ENCODE measurements at places on chromosomes 4 and X.

DNA sequence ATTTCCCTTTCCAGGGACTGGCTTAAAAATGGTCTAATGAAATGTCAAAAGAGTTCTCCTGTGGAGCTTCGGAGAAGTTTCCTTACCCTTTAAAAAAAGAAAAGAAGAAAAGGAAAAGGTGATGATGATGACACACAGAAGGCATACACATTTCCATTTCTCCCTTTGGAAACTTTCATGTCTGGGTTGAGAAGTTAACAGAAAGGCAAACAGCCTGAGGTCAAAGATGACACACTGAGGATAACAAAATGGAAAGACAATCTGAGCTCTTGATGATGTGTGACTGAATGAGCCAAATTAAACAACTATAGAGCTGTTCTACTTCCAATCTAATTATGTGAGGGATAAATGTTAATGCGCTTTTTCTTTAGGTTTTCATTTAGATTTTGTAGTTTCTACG, 32.2 kb downstream of the NFXL1 start:
- DNase-seq = no peak

DNA sequence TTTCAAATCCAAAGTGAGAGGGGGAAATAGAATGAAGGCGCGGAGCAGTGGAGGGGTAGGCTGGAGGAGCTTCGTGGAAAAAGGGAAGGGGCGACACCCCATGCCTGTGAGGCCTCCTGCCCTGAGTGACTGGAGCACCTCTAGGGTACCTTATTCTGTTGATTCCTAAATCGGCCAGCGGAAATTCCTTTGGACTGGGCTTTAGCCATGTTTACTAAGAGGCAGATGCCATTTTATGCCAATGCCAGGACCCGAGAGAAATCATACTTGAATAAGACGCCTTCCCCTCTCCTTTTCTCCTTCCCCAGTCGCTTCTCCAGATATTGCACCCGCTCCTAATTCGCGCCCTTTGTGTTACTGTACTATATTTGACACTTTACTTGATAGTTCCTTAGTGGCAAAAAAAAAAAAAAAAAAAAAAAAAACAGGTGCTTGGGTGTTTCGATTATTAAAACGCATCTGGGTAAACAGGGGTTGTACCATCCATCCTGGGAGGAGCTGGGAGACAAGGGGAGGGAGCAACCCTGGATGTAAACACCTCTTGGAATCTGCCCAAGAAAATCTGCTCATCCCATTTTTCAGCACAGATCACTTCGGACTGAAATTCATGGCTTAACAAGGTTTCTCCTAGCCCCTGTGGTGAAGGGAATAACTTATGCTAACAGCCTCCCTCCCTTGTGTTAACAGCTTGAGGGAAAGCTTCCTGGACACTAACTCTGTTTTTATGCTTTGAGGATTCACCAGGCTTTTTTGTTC, 1.5 kb downstream of the BMP3 start:
- DNase-seq = no peak

GRCh38 chrX:53211391-53211978, 13.5 kb downstream of the KDM5C start:
- no peak for DNase-seq

DNA sequence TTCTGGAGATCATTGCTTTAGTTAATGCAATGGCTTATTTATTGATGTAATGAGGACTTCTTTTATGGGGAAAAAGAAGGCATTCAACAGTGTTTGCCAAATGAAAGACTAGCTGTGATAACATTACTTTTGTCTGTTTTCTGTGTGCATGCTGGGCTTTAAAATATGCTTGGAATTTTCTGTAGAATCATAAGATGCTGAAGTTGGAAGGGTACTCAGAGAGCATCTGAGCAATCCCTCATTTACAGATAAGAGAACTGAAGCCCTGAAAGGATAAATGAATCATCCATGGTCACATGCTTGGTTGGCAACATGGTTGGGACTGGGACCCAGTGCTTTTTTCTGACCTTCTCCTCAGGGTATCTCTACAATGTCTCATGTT, 31.4 kb upstream of the PITX2 start:
- no peak for DNase-seq

GRCh38 chr4:186948361-186949242, 224.9 kb upstream of the FAT1 start:
- DNase-seq = no peak

GRCh38 chr4:79906303-79906702, 166.7 kb downstream of the ANTXR2 start:
- no peak for DNase-seq

Measured in H54 (cell line).